B cell (primary cell): ENCODE measurements at places on chromosomes 5 and 9. TPM values are rescaled to one million over a fixed set of nuclear protein-coding genes. Genes with fewer than 3 reads are reported as not detected.
A peak's percentile ranks its signal among the peaks of the same experiment; 100 is the strongest.

Gene EQTN
- polyA plus RNA-seq, result 0.58 and 1.3 TPM in 2 replicates

Gene CACNA1B
- not detected in 2 replicates for polyA plus RNA-seq

Gene FCN2
- not detected in 2 replicates for polyA plus RNA-seq

Gene TICAM2
- 0.55 and 0.97 TPM in 2 replicates for polyA plus RNA-seq

Gene FRMPD1
- not detected in 2 replicates for polyA plus RNA-seq

Gene INSL6
- polyA plus RNA-seq, result not detected in 2 replicates

Gene COL23A1
- polyA plus RNA-seq, result 0.07 TPM in 1 of 2 replicates, not detected in the other

Gene SNAPC3
- polyA plus RNA-seq, result 15.2 and 16.6 TPM in 2 replicates

- no peaks in the 10 kb centered on the region for H3K36me3 ChIP-seq
- H3K4me1 ChIP-seq, result no peaks in the 10 kb centered on the region
- no peak overlapping the region for H3K27ac ChIP-seq
- H3K4me3 ChIP-seq, result no peak overlapping the region
- H3K27me3 ChIP-seq, result no peaks in the 10 kb centered on the region
- DNase-seq, result no peak
Measured at GRCh38 chr5:170546282-170546681, 42.5 kb downstream of the KCNIP1 start.

DNA sequence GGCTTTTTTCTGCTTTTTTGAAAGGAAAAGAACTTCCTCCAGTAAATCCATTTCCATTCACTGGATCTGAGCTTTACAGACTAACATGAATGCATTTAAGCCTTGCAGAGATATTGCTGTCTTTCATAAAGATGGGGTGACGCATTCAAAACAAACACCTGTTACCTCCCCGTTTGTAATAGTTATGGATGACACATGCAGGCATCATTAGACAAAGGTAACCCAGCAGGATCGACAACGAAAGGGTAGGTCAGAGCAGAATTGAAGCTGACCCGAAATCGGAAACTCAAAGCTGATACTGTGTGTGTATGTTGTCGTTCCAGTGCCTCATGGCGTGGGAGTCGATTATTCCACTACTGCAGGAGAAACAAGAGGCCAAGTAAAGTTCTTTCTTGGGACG, 22.2 kb downstream of the SLC46A2 start:
- H3K4me1 ChIP-seq, result peaks cover 29% of the 10 kb centered on the region
- H3K27me3 ChIP-seq, result no peaks in the 10 kb centered on the region
- H3K27ac ChIP-seq, result no peak overlapping the region
- no peak for DNase-seq
- no peak overlapping the region for H3K4me3 ChIP-seq
- peaks cover 15% of the 10 kb centered on the region for H3K36me3 ChIP-seq

DNA sequence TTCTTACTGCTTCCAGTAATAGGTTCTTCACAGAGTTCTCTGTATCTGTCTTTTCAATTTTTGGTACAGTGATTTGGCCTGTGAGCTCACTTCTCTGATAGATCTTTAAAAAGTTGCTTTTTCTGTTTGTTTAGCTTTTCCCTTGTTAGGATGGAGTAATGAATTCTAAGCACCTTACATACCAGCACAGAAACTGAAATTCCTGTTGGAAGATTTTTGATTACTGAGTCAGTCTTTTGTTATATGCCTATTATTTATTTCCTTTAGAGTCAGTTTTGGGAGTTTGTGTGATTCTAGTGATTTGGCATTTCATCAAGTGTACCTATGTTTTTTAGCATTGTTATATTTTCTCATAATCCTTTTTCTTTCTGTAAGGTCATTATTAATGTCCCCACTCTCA, 37.6 kb upstream of the IPPK start:
- no peaks in the 10 kb centered on the region for H3K27me3 ChIP-seq
- H3K36me3 ChIP-seq, result no peaks in the 10 kb centered on the region
- no peak overlapping the region for H3K4me3 ChIP-seq
- no peak for DNase-seq
- H3K4me1 ChIP-seq, result peaks cover 13% of the 10 kb centered on the region
- no peak overlapping the region for H3K27ac ChIP-seq

DNA sequence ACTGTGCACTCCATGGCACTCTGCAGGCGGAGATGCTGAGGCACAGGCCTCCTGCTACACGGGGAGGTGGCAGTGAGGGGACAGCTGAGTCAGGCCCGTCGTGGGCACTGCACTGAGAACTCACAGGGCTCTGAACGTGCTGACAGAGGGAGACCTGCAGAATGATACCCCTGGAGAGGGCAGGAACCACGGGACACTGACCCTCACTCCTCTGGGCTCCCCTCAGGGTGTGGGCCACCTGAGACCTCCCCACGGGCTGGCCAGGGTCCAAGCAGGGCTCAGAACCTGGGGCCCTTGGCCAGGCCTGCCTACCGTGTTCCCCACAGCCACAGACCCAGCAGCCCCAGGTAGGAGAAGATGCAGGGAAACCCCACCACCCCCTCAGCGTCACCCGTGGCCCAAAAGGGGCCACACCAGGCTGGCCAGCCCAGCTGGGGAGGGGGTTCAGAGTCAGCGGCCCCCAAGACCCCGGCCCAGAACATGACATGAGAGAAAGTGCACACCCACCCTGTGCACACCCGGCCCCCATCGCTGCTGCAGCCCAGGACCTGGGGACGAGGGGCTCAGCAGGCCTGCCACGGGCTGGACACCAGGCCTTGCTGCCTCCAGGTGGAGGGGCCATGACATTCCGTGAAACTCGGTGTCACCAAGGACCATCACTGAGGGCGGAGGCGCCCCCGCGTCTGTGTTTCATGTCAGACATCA, 30.9 kb downstream of the GLT6D1 start:
- H3K4me1 ChIP-seq, result no peaks in the 10 kb centered on the region
- H3K27ac ChIP-seq, result no peak overlapping the region
- no peak overlapping the region for H3K4me3 ChIP-seq
- H3K27me3 ChIP-seq, result no peaks in the 10 kb centered on the region
- peak; percentile 4 for DNase-seq

GRCh38 chr5:78922879-78923621, 62.1 kb downstream of the ARSB start:
- H3K36me3 ChIP-seq, result no peaks in the 10 kb centered on the region
- no peak for DNase-seq
- no peak overlapping the region for H3K4me3 ChIP-seq
- no peaks in the 10 kb centered on the region for H3K27me3 ChIP-seq
- H3K4me1 ChIP-seq, result no peaks in the 10 kb centered on the region

DNA sequence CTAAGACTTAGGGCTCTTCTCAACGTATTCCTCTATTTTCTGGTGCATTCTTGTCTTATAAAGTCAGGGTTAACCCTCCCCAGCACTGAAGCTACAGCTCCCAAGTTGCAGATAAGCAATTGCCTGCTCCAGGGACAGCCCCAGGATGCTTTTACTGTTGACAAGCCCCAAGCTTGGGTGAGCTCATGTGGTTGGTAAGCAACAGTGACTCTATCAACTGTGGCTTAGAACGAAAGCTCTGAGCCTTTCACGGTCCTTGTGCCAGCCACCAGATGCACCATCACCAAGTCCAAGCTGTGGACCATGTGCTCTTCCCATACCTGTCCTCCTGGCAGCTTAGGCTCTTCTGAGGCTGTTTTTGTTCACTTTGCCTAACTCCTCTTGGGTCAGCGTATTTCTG, 13.5 kb downstream of the ADRB2 start:
- H3K4me1 ChIP-seq, result peaks cover 46% of the 10 kb centered on the region
- H3K4me3 ChIP-seq, result no peak overlapping the region
- no peaks in the 10 kb centered on the region for H3K36me3 ChIP-seq
- no peaks in the 10 kb centered on the region for H3K27me3 ChIP-seq

DNA sequence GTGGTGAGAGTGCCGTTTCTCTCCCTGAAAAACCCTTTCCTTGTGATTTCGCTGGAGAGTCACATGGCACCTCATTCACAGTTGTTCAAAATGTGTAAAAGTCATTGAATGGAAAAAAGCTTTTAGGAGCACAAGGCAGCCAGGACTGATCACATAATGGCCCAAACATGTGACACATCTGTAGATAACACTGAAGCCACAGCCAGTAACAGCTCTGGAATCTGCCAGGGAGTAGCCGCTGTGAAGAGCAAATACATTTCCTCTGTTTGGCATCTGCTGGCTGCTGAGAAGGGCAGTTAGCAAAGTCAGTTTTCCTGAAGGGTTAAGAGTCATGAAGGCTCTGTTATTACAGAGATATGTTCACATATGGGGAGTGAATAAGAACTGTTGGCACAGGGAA, 271.8 kb downstream of the NNT start:
- H3K4me3 ChIP-seq, result no peak overlapping the region
- no peaks in the 10 kb centered on the region for H3K4me1 ChIP-seq
- H3K36me3 ChIP-seq, result no peaks in the 10 kb centered on the region
- no peak overlapping the region for H3K27ac ChIP-seq
- H3K27me3 ChIP-seq, result no peaks in the 10 kb centered on the region
- DNase-seq, result no peak

- peaks cover 16% of the 10 kb centered on the region for H3K4me1 ChIP-seq
- H3K36me3 ChIP-seq, result no peaks in the 10 kb centered on the region
- no peak overlapping the region for H3K27ac ChIP-seq
- H3K4me3 ChIP-seq, result no peak overlapping the region
- DNase-seq, result no peak
Measured at GRCh38 chr5:179696603-179697002, 2.2 kb upstream of the CANX start.

DNA sequence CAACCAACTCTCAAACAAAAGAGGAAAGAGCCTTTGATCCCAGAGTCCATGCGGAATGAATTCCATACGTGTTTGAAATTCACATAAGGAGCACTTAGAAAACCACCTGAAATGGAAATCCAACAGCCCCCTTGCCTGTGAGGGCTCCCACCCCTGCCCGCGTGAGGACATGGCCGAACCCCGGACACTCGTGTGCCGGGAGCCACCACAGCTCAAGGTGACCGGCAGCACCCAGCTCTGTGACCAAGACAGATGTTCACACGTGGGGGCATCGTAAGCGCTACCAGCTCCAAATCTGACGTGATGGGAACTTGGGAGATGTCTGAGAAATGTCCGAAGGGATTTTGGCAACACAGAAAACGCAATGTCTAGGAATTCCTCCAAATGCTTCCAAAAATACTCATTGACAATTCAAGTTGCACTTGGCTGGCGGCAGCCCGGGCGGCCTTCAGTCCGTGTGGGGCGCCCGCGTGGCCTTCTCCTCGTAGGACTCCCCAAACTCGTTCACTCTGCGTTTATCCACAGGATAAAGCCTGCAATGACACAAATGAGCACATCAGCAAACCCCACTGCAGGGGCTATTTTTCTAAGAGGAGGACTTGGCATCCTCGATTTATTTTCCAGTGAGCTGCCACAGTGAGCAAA, 23.2 kb upstream of the TERT start:
- no peak for DNase-seq
- H3K27ac ChIP-seq, result no peak overlapping the region
- H3K4me3 ChIP-seq, result no peak overlapping the region

DNA sequence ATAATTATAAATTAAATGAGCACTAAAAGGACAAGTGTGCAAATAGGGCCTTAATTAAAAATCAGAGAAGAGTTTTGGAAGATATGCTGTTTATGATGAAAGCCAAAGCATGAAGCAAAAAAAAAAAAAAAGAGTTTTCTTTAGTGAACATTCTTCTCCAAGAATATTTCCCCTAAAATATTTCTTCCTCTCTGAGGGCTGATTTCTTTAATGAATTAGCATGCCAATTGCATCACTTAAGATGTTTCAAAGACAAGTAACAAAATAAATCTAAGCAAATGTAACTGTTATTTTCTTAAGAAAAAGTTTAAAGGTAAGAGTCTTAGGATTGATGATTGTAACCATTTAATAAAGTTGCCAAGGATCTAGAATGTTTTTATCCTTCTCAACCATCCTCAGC, 81.6 kb upstream of the MPDZ start:
- no peak overlapping the region for H3K4me3 ChIP-seq
- DNase-seq, result no peak
- H3K27me3 ChIP-seq, result no peaks in the 10 kb centered on the region
- H3K27ac ChIP-seq, result no peak overlapping the region

GRCh38 chr5:86500947-86501346, 116.8 kb upstream of the COX7C start:
- no peaks in the 10 kb centered on the region for H3K4me1 ChIP-seq
- H3K4me3 ChIP-seq, result no peak overlapping the region
- DNase-seq, result no peak
- no peaks in the 10 kb centered on the region for H3K27me3 ChIP-seq

DNA sequence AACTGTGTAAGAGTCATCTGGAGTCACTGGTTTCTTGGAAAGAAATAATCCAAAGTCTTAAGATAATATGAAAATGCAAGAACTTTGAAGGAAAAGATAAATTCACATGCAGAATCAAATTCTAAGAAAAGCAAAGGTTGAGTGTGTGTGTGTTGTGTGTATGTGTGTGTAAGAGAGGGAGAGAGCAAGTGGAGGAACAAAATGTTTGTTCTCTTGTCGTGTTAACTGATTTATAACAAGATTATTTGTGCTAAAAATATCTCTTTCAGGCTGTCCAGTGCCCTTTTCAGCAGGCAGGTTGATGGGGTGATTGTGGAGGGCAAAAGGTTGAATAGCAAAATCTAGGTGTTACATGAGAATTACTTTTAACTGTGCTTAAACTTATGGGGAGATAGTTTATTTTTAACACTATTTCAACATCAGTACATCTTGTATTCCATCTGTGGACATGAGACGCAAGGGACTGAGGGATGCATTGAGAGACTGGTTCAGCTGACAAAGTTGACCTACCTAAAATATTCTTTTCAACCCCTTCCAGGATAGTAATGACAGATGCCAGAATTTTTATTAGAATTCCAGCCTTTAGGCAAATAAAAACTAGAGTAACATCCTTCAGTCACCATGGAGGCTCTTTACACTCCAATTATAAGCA, 342.4 kb upstream of the CD180 start:
- H3K27ac ChIP-seq, result no peak overlapping the region
- H3K36me3 ChIP-seq, result no peaks in the 10 kb centered on the region
- no peaks in the 10 kb centered on the region for H3K27me3 ChIP-seq
- H3K4me3 ChIP-seq, result no peak overlapping the region
- H3K4me1 ChIP-seq, result peaks cover 11% of the 10 kb centered on the region

DNA sequence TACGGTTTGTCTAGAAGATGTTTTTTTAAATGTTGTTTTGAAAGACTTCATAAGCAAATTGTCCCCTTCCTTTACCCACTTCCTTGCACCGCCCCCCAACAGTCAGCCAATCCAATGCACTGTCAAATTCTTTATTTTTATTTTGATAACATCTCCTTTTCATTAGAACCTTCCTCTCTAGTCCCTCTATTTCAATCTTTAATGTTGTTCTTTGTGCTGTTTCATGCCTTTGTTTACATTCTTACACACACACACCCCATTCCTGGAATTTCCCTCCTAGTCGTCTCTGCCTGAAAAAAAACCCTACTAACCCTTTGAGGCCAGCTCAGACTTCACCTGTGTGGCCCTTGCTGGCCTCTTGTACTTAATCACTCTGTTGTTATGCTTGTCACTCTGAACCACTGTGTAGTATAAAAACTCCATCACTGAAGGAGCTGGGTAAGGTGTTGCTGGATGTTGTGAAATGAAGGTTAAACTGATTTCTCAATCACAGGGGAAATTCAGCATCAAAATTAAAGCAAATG, 133.4 kb downstream of the UGCG start:
- no peaks in the 10 kb centered on the region for H3K36me3 ChIP-seq
- peak; percentile 52 for DNase-seq
- peaks cover 70% of the 10 kb centered on the region for H3K4me1 ChIP-seq
- H3K27me3 ChIP-seq, result no peaks in the 10 kb centered on the region
